NCI-H1048 (cell line): ENCODE measurements at places on chromosomes 2 and 18.

DNA sequence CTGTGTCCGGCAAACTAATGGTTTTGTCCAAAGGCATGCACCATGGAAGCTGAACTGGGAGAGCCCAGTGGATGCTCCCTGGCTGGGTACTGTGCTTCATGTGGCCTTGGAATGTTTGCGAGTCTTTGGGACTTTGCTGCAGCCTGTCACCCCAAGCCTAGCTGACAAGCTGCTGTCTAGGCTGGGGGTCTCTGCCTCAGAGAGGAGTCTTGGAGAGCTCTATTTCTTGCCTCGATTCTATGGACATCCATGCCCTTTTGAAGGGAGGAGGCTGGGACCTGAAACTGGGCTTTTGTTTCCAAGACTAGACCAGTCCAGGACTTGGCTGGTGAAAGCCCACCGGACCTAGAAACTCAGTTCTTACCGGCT is 1.7 kb downstream of the MARS2 start:
- DNase-seq, result no peak

- DNase-seq, result no peak
Measured at GRCh38 chr18:76960528-76961035, 138.2 kb downstream of the ZNF236 start.

- no peak for DNase-seq
Measured at GRCh38 chr2:223487214-223487846, 114.8 kb downstream of the SCG2 start.

DNA sequence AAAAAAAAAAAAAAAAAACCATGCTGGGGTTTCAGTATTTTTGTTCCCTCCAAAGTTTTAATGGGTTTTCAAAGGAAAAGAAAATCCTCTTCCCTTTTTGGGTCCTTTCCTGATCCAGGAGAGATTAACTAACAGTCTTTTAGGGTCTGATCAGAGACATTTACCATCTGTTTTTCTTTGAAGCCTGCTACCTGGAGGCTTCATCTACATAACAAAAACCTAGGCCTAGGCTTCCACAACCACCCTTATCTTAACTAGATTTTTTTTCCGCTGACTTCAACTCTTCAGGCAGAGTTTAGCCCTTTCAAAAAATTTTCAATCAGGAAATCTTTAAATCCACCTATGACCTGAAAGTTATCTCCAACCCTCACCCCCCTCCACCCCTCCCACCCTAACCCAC is 154.7 kb downstream of the MBD2 start:
- DNase-seq, result no peak

GRCh38 chr2:21643180-21643579 is 519.4 kb downstream of the TDRD15 start:
- DNase-seq, result no peak

- DNase-seq, result no peak
Measured at GRCh38 chr2:42754021-42754775, 9.7 kb downstream of the OXER1 start.

- no peak for DNase-seq
Measured at GRCh38 chr2:237692601-237693290, 65.4 kb downstream of the LRRFIP1 start.

- DNase-seq, result no peak
Measured at GRCh38 chr2:10891848-10892247, 19.9 kb upstream of the KCNF1 start.

- no peak for DNase-seq
Measured at GRCh38 chr2:6648596-6649247, 217.0 kb downstream of the CMPK2 start.

DNA sequence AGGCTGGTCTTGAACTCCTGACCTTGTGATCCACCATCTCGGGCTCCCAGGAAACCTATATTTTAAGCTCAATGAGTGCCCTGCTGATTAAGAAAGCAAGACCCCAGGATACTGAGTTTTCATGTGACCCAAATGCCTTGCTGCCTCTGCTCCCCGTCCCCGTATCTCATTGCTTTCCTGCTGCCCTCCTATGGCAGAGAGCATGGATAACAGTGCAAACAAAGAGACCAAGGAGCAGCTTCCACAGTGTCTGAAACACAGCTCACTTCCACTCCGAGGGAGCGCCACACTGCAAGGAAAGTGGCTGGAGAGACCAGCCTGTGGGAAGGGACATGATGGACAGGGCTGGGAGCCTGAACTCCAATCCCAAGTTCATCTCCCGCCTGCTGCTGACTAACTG is 246.8 kb downstream of the TMEM182 start:
- no peak for DNase-seq
